ENCODE measurements at places on chromosomes 3 and 15.

DNA sequence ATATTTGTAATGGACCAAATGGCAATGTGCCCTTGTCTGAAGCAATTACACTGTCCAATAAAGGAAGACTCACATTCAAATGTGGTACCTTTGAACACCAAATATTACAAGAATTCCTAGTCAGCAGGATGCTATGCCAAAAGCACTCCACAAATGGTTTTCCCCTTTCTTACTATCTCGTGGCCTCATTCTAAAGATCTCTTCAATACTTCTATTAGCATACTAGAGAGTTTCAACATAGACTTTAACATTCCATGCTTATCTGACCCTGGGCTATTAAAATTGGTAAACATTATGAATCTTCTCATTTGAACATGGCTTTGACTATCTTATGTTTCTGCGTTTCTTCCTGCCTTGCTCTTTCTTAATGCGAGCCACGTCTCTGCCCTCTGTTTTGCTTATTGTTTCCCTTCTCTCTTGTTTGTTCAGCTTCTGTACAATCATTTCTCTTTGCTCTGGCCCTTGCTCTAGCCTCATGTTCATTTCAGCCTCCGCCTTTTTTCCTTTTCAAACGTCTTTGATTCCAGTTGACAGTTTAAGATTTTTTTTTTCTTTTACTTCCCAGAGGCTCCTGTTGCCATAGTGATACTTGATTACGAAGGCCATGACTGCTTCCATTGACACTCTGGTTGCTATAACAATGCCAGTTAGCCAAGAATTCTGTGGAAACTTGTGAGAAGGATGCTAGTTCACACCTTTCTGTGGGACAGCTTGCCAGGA lies 49.5 kb upstream of the SLC9A9 start:
- DNase-seq: no peak

DNA sequence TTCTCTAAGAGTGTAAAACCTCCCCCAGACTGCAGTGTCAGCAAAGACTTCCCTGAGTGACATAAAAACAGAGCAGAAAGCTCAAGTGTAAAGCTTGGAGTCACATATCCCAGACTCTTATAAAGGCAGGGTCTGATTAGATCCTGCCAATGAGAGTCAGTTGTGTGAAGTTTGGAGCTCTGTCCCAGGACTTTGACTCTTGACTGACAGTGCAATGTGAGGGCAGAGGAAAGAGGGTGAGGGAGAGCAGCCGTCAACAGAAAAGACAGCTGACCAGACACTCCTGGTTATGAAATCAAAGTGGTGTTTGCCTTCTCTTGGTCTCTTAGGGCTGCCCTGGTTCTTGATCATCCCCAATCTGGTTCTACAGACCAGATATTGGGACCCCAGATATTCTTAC lies 393.2 kb downstream of the ERC2 start:
- DNase-seq: no peak

GRCh38 chr15:98124581-98124980 lies 164.1 kb downstream of the ARRDC4 start:
- no peak for DNase-seq

GRCh38 chr3:18188491-18188890 lies 236.6 kb downstream of the SATB1 start:
- no peak for DNase-seq

DNA sequence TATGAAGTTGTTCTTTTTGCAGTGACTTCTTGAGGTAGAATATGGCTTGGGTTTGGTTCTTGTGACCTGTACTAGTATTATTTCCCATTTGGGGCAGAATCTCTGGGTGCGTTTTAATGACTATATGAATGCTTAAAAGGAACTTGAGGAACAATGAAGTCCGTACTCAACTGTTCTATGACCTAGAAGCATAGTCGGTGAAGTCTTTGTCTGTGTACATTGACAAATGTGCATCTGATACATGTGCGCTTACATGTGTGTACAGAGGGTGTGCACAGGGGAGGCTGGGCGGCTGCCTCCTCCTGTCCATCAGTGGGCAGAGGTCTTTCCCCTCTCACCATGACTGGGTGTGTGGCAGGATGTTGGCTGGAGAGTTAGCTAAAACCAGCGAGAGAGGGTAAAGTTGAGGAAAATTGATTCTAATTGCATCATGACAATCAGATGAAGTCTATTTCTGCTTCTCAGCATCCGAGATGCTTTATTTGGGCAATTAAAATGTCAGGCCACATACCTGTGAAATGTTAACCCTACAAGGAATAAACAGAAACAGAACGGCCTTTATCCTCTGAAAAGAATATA lies 1.0 kb upstream of the NR2F2 start:
- no peak for DNase-seq

DNA sequence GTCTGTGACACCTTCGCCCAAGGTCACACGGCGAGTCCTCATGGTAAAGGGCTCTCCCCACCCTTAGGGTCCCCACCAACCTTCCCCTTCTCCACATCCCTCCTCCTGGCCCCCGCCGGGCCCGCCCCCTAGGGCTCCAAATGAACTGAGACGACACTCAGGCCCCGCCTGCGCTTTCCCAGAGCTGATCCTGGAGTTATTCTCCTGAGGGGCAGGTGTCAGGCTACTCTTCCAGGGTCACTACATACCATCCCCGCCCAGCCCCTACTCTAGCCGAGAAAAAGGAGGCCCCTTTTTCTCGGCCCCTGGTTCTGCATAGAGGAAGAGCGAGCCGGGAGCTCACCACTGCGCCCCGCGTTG lies 292 bp downstream of the USP4 start:
- DNase-seq: no peak

GRCh38 chr15:51083641-51084166 lies 11.0 kb downstream of the TNFAIP8L3 start:
- DNase-seq: no peak

All from activated CD8-positive, alpha-beta memory T cell treated with anti-CD3 and anti-CD28 coated beads for 1 hour (primary cell).